Stimulated activated CD4-positive, alpha-beta T cell treated with anti-CD3 and anti-CD28 coated beads, Interleukin-1b, Interleukin-23, amount 100 ng/mL, for 4 hours (primary cell): ENCODE measurements at places on chromosomes 5 and 9.

- DNase-seq: no peak
Observed at GRCh38 chr5:93791518-93791972, 50.1 kb upstream of the POU5F2 start.

GRCh38 chr5:115160975-115161475 is 8.7 kb downstream of the TRIM36 start:
- no peak for DNase-seq

- no peak for DNase-seq
Observed at GRCh38 chr5:155822177-155822576, 504.8 kb upstream of the SGCD start.

DNA sequence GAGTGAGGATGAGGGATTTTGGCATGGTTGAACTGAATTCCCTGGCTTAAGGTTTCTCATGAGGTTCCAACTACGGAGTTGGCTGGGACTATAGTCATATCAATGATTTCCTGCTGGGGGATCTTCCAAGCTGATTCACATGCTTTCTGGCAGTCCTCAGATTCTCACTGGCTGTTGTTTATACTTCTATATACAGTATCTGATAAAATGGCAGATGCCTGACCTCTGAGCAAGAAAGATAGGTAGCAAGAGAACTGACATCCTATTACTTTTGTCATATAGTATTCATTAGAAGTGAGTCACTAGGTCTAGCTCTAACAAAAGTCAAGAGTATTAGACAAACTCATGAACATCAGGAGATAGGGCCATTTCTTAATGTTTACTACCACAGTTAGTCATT is 440.9 kb upstream of the EDIL3 start:
- DNase-seq: no peak
